ENCODE measurements at places on chromosomes 2 and 18.

DNA sequence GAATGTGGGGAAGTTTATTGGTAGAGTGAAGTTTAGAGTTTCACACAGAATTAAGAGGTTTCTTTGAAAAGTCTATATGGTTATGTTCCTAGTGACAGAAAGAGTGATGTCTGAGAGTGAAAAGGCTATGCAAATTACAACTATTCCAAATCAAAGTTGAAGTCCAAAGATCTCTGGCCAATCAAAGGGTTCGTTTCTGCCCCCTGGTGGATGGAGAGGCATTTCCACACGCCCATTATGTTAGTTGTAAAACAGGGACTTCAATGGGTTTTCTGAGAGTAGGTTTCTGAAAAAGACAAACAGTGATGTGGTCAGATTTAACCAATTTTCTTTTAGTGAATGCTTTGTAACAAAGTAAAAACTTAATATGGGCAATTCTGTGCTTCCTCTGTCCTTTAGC lies 441.5 kb upstream of the POU3F3 start:
- DNase-seq, result peak; percentile 12

DNA sequence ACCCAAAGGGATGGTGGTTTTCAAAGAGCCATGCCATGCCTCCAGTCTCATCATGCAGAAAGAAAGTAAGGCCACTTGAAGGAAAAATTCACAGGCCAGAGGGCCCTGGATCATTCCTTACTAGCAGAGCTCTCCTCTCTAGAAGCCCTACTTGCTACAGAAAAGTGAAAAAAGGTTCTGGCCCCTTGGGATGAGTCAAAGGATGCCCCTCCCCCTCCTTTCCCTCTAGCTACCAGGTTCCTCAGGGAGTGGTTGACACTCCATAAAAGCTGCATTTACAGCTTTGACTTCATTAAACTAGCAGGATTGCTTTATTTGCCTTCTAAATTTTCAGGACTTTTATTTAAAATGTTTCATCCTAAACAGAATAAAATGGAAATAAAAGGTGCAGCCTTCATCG lies 21.2 kb downstream of the OSR1 start:
- no peak for DNase-seq

DNA sequence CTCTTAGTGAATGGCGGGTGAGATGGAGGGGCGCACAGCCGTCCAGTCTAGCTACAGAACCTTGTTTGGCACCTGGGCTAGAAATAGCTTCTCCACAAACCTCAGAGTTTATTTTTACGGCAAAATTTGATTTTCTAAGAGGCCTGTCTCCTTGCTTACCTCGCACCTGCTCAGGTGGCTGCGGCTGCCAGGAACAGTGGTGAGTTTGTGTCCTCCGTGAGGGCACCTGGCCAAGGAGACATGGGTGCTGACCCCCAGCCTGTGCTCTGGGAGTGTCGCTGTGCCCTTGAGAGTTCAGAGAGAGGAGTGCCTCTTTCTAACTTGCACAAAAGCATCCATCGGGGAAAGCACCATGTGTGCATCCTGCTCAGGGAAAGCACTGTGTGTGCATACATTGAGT lies 97.2 kb downstream of the KLHL29 start:
- no peak for DNase-seq

GRCh38 chr18:9834551-9834950 lies 51.2 kb upstream of the TXNDC2 start:
- no peak for DNase-seq

GRCh38 chr2:218180467-218181114 lies 13.8 kb upstream of the CXCR1 start:
- DNase-seq, result no peak

GRCh38 chr2:237198164-237198855 lies 112.6 kb downstream of the COPS8 start:
- DNase-seq, result no peak

GRCh38 chr18:64717026-64717425 lies 568.1 kb upstream of the LINC00305 start:
- DNase-seq, result no peak

GRCh38 chr18:21099442-21099841 lies 12.2 kb downstream of the ROCK1 start:
- no peak for DNase-seq

DNA sequence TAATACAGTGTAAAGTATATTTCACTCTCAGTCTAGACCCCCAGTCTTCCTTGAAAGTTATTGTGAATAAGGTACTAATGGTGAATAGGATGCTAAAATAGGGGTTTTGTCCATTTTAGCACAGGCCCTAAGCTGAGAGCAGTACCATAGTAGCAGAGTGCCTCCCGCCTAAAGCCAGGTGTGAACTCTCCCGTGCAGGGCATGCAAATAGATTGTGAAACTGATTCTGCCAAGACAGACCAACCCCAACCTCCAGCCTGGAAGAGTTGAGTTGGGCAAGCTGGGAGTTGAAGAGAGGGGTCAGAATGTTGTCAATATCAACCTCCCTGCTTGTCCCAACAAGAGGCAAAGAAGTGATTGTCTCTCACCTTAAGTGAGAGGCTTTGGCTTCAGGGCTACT lies 97.4 kb upstream of the CYRIA start:
- no peak for DNase-seq

DNA sequence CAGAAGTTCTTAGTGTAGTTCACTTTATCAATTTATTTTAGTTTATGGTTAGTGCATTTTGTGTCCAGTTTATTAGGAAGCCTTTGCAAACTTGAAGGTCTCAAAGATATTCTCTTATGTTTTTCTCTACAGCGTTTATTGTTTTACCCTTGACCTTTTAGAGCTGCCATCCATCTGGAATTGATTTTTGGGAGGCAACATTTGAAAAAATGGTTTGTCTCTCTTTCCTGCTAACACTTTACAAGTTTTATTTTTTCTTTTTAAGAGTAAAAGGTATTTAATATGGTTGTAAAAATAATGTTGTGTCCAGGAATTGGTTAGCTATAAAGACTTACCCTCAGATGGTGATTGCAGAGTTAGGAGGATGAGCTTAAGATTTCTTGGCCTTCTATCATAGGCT lies 14.0 kb downstream of the GORASP2 start:
- DNase-seq, result no peak

DNA sequence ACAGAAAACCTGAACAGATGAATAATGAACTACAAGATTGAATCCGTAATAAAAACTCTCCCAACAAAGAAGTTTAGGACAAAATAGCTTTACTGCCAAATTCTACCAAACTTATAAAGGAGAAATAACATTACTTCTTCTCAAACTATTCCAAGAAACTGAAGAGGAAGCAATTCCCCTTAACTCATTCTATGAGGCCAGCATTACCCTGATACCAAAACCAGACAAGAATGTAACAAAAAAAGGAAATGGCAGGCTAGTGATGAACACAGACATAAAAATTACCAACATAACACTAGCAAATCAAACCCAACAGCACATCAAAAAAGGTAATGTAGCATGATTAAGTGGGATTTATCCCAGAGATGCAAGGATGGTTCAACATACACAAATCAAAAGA lies 213.7 kb upstream of the FOSL2 start:
- no peak for DNase-seq

DNA sequence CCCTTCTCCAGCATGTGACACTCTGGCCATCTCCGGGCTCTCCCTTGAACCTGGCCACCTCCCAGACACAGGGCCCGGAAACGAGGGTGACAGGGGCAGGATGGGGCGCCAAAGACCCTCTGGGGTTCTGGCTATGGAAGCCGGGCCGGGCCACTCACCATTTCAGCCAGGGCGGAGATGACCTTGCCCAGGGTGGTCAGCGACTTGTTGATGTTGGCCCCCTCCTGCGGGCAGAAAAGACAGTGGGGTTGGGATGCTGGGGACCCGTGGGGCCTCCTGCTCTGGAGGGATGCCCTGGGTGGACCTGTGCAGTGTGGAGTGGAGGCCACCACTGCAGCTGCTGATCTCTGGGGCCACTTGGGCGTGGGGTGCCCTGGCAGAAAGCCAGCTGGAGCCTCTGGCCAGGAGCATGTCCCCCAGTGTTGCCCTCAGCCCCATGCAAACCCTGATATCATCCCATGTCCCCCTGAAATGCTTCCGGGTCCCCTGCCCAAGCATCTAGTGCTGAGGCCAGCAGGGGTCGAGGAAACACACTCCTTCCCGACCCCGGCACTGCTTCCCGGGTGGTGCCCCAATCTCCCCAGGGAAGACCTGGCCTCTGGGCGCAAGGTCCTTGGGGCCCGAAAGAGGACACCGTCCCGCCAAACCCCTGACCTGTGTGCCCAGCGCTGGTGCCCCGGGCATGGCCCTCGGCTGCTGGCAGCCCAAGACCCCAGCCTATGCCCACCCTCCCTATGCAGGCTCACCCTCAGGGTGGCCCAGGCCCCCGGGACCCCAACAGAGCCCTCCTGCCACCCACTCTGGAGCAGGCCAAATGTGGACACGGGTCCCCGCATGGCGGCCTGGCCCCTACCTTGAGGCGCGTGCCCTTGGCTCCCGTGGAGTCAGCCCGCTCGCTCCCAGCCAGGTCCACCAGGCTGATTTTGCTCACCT lies 36.9 kb downstream of the KIF1A start:
- DNase-seq, result no peak

DNA sequence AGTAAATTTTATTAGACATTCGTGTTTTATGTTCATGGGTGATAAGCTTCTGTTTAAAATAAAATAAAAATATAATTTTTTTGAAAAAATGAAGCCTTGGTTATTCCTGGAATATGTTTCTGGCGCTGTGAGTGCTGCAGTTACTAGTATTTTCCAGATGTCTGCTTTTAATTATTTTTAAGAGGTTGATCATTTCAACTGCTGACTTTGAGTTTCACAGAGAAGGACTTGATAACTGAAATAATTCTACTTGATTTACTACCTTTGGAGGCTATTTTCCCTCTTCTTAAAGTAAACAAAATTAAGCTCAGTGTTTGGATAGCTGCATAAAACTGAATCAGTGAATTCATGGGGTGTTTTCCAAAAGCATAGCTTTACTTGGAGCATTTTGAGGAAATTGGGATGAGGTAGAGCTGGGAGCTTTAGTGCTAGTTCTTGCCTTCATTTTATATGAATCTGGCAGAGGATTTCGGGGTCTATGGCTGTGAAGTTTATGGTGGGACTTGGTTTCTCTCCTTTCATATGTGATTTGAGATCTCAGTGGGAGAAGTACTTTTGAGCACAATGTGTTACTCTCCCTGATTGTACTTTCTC lies 666.5 kb downstream of the DCDC2C start:
- DNase-seq, result no peak

DNA sequence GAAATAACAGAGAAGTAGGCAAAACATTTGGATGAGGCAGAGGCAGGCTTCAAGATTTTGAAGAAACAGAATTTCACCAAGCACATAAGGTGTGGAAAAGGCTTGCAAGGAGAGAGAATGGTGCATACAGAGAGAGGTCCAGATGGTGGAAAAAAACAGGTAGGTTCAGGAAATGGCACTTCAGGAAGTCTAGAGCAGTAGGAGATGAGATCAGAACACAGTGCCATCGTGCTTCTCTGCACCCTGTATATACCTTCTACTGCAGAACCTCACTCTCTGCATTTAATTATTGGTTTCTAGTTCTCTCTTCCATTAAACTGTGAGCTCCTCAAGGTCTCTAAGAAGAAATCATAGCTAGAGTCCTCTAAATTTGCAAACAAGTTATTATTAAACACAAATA lies 2.4 kb downstream of the PAIP2B start:
- DNase-seq, result no peak

- DNase-seq, result peak; percentile 72
Observed at GRCh38 chr2:204110338-204110741, 173.8 kb downstream of the ICOS start.

All from activated CD4-positive, alpha-beta T cell treated with anti-CD3 and anti-CD28 coated beads, Interleukin-2, amount 50 U/mL, for 48 hours (primary cell).